Activated B cell treated with CpG ODN at 0.5 μM for 24 hours (primary cell): ENCODE measurements at places on chromosomes 13 and 19. TPM values are rescaled to one million over a fixed set of nuclear protein-coding genes. Genes with fewer than 3 reads are reported as not detected.

The PHF11 gene
- 128 and 148 TPM in 2 replicates for total RNA-seq

The GTF2F2 gene
- total RNA-seq, result 19.4 and 19.8 TPM in 2 replicates

The S1PR2 gene
- total RNA-seq, result 5.3 and 5.6 TPM in 2 replicates

The SIX5 gene
- 1.2 and 1.9 TPM in 2 replicates for total RNA-seq

The DNAAF3 gene
- total RNA-seq, result not detected in 2 replicates

The MEIS3 gene
- not detected in 2 replicates for total RNA-seq

The PLK5 gene
- total RNA-seq, result not detected in 2 replicates

The PRKD2 gene
- 157 and 191 TPM in 2 replicates for total RNA-seq

The PGLYRP1 gene
- total RNA-seq, result not detected in 2 replicates

The NDFIP2 gene
- 2.8 and 3.8 TPM in 2 replicates for total RNA-seq

The ANKRD24 gene
- total RNA-seq, result 0.42 and 0.49 TPM in 2 replicates

The NLRP9 gene
- not detected in 2 replicates for total RNA-seq

DNA sequence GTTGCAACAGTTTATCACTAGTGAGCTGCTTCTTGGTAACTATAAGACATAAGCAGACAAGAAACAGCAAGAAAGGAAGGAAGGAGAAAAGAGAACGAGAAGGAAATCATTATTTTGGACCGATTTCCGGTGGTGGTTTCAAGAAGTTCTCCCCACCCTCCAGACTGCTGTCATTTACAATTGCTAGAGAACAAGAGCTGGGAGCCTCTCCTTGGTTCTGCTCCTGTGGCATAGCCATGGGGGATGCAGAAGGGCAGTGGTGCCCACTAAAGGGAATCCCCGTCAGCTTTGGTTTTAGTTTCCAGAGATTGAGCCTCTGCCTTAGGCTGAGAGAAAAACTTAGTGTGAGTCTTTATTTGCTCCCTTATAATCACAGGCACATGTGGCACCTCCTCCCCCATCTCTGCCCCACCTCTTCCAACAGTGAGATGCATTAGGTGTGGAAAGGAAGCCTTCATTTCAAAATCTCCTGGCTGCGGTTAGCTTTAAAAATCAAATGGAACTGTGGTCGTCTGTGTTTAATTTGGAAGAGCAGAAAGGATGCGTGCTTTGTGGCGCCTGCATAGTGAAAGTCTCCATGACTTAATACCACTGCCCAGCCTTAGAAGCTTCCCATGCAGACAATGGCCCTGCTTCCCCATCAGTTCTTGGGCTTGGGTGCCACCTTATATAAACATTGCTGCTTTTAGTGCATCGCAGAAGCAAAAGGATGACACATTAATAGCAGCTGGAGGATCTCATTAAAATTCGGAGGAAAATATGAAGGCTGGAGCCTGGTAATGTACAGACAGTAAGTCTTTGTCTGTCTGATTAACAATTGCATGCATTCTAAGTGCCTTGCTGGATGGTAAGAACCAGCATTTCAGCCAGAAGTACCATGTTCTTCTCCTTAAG lies 25.0 kb downstream of the LRCH1 start:
- no peak for DNase-seq

DNA sequence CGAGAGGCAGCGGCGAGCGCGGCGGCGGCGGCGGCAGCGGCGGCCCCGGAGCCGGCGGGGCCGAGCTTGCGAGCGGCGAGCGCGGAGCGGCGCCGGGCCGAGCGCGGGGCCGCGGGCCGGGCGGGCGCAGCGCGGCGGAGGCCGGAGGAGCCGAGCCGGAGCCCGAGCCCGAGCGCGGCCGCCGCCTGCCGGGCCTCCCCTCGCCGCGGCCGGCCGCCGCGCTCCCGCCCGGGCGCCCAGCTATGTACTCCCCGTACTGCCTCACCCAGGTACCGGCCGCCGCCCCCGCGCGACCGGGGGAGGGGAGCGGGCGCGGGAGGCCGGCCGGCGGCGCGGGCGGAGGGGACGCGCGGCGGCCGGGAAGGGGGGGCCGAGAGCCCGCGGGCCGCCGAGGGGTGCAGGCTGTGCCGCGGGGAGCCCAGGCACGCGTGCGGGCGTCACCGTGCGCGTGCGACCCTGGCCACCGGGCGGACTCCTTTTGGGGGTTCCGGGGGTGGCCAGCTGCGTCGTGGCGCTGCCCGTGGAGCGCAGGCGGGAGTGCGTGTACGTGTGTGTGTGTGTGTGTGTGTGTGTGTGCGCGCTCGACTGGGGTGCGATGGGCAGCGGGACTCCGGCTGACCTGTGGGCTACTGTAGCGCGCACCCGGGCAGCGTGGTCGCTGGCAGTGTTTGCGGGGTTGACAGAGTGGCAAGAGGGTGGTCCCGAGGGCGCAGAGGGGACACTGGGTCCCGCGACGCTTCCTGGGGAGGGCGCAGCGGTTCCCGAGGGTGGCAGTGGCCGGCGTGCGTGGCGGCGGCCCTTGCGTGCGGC lies 526 bp downstream of the NFIX start:
- DNase-seq, result no peak

GRCh38 chr19:37251308-37252229 lies 33.6 kb downstream of the ZNF383 start:
- peak; percentile 64 for DNase-seq

DNA sequence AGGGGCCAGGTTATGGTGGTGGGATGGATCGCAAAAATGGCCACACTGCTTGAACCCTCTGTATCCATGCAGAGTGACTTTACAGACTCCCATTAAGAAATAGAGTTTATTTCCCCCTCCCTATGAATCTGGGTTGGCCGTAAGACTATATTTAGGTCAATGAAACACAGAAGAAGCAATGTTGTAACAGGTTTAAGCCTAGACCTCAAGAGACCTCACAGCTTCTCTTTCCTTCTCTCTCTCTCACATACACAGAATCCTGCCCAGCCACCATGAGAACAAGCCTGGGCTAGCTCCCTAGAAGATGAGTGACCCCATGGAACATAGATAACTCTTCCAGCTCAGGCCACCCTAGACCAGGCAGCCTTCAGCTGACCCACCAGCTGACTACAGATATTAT lies 21.0 kb upstream of the FBL start:
- no peak for DNase-seq

DNA sequence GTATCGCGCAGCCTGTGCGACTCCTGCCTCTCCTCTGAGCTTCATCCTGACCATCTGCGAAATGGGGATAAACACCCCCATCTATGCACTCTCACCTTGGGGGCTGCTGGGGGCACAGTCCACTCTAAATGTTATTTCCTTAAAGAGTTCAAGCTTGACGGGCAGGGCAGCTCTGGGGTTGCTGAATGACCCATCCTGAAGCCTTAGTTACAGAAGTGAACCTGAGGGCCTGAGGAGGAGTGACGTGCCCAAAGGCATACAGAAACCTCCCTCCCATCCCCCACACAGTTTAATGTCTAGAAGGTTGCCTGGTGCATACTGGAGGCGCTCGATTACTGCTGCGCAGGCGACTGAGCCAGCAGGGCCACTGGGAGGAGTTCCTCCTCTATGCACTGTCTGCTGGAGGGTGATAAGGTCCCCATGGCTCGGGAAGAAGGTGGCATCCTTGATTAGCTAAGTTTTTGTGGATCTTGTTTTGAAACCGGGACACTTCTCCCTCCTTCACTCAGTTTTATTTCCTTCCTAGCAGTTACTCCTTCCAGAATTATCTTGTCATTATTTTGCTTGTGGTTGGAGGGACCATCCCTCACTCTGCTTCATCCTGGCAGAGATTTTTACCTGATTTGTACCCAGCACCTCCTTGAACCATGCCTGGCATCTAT lies 572 bp upstream of the FKBP8 start:
- no peak for DNase-seq

GRCh38 chr13:32887617-32888016 lies 128.6 kb upstream of the KL start:
- DNase-seq, result no peak

- DNase-seq, result no peak
Observed at GRCh38 chr13:56352361-56352760, 788.4 kb upstream of the PRR20A start.

DNA sequence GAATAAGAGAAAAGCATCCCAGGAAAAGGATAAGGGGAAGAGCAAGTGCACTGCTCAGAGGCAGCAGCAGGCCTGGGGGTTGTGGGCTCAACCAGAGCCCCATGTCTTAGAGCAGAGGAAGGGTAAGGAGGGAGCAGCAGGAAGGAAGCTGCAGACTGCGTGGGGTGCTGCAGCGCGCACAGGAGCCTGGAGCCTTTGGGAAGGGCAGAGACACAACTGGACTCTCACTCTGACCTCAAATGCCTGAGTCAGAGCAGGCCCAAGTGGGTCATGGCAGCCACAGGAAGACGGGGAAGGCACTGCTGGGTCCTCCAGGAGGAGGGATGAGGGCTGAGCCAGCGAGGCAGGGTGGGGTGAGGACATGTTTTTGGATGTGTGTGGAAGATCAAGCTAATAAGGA lies 31.6 kb downstream of the SIGLEC7 start:
- DNase-seq, result no peak

DNA sequence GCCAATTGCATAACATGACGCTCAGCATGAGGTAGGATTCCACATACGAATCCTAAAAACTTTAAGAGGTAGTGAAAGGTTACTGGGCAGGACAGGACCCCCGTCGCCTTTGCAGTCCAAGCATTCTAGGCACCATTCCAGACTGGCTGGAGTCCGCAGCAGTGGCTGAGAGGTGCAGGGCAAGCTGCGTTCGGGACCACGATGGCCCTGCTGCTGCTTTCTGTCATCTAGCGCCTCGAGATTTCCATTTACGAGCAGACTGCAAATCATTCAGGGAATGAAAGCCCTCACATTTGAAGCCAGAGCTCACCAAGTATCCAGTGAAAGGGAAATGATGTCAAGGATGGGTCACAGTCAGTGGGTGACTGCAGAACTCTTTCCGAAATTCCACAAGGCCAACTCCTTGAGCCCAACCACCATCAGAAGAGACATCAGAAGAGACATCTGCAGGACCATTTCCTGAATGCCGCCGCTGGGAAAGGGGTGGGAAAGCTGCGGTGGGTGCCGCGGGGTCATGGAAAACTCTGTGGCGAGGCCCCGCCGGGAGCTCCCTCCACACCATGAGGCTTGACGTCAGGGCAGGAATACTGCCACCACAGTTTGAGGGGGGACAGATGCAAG lies 88.3 kb downstream of the COL4A1 start:
- no peak for DNase-seq

DNA sequence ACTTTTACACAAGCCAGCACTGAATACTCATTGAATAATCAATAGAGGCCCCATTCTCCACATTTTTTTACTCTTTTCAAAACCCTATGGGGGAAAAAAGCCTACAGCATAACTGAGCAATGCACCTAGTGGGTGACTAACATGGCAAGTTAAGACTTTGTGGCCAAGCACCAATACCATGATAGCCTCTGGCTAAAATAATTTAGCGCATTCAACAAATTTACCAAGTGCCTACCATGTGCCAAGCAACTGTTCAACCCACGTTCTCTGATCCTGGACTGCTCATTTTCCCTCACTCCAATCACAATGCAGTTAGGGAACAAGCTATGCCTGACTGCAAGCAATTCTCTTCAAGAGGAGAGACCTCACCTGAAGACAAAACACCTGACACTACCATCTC lies 3.0 kb downstream of the ANKRD10 start:
- DNase-seq, result no peak

- DNase-seq, result no peak
Observed at GRCh38 chr13:30789166-30789862, 54.0 kb downstream of the ALOX5AP start.

DNA sequence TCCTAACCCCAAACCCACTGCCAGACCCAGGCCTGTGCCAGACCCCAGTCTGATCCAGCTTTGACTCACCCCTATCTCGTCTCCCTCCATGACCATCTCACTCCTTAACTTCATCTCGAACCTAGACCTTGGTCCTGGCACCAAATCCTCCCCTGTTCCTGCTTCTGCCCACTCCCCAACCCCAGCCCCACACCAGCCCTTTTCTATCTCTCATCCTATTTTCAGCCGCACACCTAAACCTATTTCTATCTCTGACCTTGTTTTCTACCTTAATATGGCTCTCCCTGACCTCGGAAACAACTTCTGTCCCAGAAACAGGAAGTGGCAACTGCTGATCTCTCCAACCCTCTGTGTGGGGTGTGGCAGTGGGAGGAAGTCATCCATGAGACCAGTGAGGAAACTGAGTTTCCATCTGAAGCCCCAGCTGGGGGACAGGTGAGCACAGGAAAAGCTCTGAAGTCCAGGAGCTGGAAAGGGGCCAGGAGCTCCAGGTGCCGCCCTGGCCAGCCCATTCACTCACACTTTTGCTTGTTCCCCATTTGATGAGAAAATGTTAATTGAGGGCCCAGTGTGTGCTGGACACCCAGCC lies 13.7 kb downstream of the PTH2 start:
- DNase-seq, result no peak

- DNase-seq, result no peak
Observed at GRCh38 chr19:11721681-11722080, 17.1 kb downstream of the ZNF823 start.

DNA sequence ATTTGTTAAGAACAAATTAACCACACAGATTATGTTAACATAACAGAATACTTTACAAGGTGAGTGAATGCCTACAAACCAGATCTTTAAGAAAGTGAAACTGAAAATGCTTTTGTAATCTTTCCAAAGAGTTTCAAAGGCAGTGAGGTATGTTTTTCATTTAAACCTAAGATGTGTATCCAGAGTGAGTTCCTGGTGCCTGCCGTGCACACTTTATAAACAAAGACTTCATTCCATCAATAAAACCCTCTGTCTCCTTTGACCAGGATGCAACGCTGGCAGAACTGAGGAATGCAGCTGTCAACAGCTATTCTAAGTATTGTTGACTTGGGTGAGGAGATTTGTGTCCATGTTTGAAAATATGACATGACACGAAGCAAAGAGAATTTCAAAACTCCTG lies 344.6 kb downstream of the DNAJC15 start:
- DNase-seq, result no peak

- no peak for DNase-seq
Observed at GRCh38 chr19:33349319-33350289, 23.9 kb upstream of the CEBPG start.

GRCh38 chr13:68784275-68784674 lies 1323.4 kb upstream of the ATXN8OS start:
- no peak for DNase-seq

DNA sequence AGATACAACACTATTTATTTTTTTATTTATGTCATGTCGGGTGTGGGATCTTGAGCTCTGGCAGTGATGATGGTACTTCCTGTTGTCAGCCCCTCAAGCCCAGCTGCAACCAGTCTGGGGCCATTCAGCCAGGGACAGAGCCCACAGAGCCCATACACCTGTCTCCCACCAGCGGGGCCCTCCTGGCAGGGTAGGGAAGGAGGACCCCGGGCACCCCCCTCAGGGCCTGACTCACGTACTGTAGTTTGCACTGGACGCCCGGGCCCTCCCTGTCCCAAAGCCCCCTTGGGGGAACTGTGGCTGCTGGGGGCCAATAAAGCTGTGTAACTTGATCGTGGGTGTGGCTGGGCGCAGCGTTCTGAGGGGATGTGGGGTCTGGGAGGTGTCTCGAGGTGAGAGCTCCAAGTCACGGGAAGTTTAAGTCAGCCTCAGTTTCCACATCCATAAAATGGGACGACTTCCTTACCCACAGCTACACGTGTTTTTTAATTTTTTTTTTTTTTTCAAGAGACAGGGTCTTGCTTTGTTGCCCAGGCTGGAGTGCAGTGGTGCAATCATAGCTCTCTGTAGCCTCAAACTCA lies 9.5 kb downstream of the ATG4D start:
- DNase-seq, result no peak
